ENCODE measurements at places on chromosomes 5 and 9.

- DNase-seq = no peak
Observed at GRCh38 chr9:87464110-87464991, 33.3 kb upstream of the DAPK1 start.

GRCh38 chr9:72271613-72272478 lies 93.2 kb downstream of the ZFAND5 start:
- no peak for DNase-seq

GRCh38 chr9:12934545-12935272 lies 159.9 kb downstream of the LURAP1L start:
- DNase-seq = no peak

DNA sequence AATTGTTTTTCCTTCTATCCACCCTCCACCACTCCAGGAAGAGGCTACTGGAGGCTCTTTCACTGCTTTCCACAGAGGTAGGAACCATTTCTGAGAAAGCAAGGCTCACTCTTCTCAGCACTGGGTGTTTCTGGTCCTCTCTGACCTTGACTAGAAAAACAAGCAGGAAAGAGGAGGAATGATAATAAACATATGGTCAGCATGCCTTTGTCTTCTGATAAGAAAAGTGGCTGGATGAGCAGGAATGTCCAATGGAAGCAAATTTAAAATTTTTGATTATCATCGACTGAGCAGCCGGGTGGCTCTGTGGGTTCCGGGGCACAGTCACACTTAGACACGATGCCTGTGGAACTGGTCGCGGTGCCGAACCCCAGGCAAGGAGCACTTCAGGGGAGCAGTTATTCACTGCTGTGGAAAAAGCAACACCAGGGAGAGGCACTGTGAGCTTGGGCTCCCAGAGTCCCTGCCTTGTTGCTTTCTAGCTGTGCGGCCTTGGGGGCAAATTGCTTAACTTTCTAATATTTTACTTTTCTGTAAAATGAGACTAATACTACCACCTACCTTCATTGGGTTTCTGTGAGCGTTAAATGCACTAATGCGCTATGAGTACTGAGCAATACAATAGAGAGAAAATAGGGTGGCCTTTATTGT lies 157.0 kb upstream of the LHFPL2 start:
- DNase-seq = no peak

GRCh38 chr5:28710360-28710759 lies 1672.0 kb upstream of the CDH9 start:
- DNase-seq = no peak

DNA sequence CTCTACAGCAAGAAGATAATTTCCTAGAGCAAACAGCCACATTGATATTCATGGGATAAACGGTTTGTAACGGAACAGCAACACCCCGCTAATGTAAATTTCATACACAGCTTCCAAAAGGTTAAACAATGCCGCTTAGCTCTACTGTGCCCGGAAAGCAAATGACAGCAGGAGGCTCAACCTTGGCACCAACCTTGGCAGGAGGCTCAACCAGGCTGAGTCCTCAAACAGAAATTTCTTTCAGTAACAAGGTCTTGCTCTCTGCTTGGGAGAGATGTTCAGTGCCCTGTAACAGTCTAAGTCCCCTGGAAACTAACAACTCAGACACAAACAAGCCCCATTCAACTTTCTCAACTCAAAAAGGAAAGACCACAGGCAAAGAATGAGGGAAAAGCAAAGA lies 11.1 kb upstream of the PPP1R2B start:
- no peak for DNase-seq

GRCh38 chr9:82940376-82940775 lies 122.6 kb downstream of the RASEF start:
- DNase-seq = no peak

GRCh38 chr9:135491764-135492163 lies 8.7 kb upstream of the MRPS2 start:
- DNase-seq = no peak

DNA sequence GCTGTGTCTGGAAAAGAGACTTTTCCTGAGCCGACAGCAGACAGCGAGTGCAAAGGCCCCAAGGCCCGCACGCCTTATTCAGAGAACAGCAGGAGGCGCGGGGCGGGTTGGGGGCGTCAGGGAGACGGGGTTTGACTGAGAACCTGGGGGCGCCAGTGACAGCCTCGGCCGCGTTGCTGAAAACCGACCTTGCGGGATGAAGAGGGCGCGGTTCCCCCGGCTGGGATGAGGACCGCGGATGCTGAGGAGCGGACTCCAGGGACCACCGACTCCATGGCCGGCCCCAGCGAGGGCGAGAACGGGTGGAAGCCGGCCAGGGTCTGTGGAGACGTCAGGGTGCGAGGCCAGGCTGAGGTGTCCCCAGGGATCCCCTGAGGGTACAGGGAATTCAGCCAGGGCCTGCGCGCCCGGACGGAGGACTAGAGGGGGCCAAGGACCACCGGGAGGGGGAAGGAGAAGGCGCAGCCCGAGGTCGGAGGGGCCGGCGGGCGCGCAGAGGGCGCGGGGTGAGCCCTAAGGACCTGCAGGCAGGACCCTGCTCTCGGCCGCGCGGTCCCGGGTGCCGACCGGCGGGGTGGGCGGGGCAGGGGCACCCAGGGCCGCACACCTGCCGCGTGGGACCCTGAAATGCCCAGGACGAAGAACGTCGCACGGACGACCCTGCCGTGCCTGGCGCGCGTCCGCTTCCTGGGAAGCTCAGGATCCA lies 837 bp upstream of the AHRR start:
- DNase-seq = no peak

DNA sequence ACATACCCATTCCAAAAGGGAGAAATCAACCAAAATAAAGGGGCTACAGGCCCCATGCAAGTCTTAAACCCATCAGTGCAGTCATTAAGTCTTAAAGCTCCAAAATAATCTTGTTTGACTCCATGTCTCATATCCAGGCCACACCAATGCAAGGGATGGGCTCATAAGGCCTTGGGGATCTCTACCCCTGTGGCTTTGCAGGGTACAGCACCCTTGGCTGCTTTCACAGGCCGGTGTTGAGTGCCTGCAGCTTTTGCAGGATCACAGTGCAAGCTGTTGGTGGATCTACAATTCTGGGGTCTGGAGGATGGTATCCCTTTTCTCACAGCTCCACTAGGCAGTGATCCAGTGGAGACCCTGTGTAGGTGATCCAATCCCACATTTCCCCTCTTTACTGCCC lies 5.0 kb upstream of the SPINK14 start:
- DNase-seq = no peak

GRCh38 chr9:3848445-3849114 lies 322.8 kb upstream of the RFX3 start:
- no peak for DNase-seq

GRCh38 chr9:137836831-137837241 lies 40.7 kb upstream of the CACNA1B start:
- DNase-seq = no peak

DNA sequence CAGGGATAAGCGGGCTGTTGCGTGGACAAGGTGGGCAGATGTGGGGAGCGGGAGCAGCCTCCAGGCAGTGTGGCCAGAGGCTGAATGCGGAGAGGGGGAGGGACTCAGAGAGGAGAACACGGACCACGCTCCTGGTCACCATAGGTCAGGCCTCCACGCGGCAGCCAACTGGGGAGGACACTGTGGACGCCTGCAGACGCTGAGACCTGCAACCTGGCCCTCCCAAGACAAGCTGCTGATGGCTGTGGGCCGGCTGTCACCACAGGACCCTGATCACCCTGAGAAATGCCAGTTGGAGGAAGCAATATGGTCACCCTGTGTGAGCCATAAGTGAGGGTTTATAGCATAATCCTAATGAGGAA lies 16.8 kb downstream of the LPCAT1 start:
- DNase-seq = no peak

All from SHP77 treated with DMSO at 0.1 percent for 48 hours (cell line).